NCI-H187 (cell line): ENCODE measurements at places on chromosomes 6 and 20.

DNA sequence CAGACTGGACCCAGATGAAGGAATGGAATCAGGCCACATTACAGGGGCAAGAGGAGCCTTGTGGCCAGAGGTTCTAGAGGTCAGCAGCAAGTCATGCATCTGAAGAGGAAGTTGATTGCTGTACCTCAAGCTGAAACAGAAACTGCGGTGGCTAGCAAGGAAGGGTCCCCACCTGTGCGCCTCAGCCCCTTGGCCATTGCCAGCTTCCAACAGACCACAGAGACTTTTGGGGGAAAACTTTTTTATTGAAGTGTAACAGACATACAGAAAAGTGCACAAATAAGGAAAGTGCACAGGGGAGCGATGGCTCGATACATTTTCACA, 26.8 kb upstream of the SLC9A8 start:
- no peak for DNase-seq

- no peak for DNase-seq
Measured at GRCh38 chr6:106084106-106084988, 1.8 kb upstream of the PRDM1 start.

GRCh38 chr6:1349655-1350054, 37.8 kb downstream of the FOXQ1 start:
- no peak for DNase-seq

- no peak for DNase-seq
Measured at GRCh38 chr6:35892482-35892881, 28.4 kb downstream of the SRPK1 start.

GRCh38 chr6:151084275-151084674, 155.5 kb upstream of the AKAP12 start:
- DNase-seq = no peak
